ENCODE measurements at places on chromosomes 1 and 21.
A peak's percentile ranks its signal among the peaks of the same experiment; 100 is the strongest.

GRCh38 chr1:68181165-68181556 lies 51.2 kb downstream of the WLS start:
- DNase-seq = no peak

DNA sequence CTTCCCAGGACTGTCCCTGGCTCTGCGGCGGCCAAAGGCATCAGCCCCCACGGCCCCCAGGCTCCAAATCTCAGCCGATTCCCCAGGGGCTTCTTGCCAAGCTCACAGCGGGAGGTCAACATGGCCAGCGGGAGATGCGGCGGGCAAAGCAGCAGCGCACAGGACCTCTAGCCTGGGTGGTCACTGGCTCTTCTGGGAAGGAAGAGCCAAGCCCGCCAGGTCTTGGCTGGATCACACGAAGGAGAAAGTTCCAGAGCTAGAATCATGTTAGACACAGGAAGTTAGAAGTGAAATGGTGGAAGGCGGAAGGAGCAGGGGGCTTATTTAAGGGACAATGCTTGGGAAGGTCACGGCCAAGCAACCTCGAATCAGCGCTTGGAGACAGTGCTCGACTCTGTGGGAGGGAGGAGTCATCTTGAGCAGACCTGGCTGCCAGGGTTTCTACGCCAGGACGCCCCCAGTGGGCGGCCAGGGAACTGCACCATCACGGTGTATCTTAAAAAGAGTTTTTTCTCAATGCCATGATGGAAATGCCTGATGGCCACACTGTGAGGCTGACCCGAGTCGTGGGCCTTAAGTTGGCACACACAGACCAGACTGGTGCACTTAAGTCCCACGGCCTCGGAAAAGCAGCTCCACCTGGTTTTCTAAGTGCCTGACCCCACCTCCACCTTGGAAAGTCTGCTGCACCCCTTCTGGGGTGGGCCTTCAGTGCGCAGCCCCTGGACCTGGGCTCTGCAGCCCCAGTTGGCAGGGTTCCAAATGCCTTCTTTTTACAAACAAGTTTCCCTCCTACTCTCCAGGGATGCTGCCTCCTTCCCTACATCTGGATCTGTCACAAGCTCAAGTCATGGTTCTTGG lies 29.3 kb downstream of the SLC66A1 start:
- peak; percentile 83 for DNase-seq

DNA sequence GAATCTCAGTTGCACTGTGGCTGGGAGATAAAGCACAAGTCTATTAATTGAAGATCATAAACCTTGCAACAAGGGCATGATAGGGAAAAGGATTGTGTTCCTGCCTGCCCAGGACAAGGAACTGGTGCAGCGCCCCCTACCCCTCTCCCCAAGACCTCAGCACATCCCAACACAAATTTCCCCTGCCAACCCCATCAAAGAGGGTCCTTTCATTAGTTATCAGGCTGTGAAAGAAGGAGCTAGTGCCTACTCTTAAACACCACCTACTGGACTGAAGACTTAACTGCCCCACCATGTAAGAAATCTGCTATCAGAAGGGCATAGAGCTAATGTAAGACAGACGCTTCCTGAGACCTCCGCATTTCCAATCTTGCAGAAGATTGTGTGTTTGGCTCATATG lies 372.6 kb downstream of the AGBL4 start:
- no peak for DNase-seq

DNA sequence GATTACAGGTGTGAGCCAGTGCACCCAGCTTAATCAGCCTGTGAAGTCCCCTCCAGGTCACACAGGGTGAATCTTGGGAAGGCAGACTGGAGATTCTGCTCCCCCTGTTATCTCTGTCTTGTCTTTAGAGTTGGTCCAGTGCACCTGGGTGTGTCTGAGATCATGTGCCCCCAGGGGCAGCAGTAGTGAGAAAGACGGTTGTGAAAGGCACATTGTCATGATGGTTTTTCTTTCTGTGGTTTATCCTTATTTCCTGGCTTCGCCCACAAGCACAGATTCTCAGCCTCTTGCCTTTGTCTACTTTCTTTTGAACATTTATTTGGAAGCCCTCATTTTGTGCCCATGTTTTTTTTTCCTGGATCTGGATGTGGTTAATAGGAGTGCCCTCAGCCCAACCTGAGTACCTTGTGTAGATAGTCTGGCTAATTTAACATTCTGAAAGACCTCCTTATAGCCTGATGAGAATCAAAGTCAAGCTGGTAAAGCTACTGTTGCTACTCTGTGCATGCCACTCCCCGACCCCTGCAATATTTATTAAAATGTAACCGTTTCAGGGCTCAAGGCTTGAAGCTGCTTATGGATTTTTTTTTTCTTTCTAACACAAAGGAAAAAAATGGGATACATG lies 23.7 kb downstream of the UCK2 start:
- DNase-seq = peak; percentile 29

DNA sequence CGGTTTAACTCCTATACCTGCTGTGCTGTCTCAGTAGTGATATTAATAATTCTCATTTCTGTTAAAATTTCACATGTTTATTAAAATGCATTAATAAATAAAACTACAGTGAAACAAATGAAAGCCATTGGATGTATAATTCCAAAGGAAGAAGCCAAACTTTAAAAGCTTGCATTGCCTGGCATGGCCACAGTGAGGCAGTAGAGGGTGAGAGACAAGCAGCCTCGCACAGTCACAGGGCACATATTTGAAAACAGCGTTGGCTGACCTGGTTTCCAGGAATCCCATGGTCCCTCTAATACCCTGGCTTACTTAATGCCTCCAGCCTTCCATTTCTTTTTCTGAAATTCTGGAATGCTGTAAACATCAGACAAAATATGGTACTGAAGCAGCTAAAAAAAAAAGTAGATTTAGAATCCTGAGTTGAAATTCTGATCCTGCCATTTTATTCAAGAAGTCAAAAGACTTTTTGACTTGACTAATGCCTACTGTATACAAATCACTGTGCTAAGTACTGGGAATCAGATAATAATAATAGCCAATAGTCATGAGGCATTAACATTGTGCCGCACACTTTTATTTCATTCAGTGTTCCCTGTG lies 6.7 kb upstream of the RNASEL start:
- DNase-seq = peak; percentile 79

DNA sequence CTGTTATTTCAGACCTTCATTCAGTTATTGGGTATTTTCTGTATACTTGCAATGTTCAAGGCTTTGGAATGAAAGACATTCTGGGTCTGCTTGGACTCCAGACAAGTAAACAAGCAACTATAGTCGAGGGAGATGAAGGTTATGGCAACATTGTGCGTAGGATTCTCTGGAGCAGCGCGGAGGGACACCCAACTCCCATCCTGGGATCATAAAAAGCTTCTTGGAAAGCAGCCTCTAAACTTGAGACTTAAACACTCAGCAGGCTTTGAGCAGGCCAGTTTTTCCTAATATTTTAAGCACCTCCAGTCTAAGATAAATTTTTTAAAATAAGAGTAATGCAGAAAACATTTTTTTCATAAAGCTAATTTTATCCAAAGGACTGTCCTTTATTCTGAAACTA lies 7.6 kb upstream of the LYST start:
- no peak for DNase-seq

DNA sequence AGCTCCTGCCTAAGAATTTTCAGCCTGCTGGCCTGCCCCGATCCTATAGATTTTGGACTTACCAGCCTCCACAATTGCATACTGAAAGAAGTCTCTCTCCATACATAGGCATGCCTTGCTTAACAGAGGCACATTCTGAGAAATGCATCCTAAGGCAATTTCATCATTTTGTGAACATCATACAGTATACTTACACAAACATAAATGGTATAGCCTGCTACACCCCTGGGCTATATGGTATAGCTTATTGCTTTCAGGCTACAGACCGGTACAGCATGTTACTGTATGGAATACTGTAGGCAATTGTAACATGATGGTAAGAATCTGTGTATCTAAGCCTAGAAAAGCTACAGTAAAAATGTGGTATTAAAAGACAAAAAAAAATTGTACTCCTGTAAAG lies 174.7 kb downstream of the NRIP1 start:
- no peak for DNase-seq

Measured in astrocyte of the hippocampus (primary cell).